ENCODE measurements at places on chromosomes 3 and 15.
A peak's percentile ranks its signal among the peaks of the same experiment; 100 is the strongest.

GRCh38 chr15:41853831-41854230 is 15.2 kb downstream of the PLA2G4B start:
- DNase-seq, result no peak

DNA sequence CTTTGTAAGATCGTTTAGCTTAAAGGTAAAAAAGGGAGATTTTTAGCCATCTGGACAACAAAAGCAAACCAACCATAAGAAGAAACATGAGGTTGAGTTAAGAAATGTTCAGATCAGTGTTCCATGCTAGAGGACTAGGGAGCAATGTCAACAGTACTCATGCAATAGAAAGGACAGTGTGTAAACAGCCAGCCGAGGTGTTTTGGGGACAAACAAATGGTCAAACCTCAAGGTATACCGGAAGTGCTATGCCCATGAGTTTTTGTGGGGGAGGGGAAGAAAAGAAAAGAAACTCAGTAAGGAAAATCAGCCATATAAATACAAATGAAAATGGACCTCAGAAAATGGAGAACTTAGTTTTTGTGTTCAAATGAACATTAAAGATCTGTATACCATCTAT is 289.5 kb upstream of the GRM7 start:
- no peak for DNase-seq

- DNase-seq, result no peak
These were observed 2.3 kb downstream of the PHLDB2 start for GRCh38 chr3:111861391-111861790.

DNA sequence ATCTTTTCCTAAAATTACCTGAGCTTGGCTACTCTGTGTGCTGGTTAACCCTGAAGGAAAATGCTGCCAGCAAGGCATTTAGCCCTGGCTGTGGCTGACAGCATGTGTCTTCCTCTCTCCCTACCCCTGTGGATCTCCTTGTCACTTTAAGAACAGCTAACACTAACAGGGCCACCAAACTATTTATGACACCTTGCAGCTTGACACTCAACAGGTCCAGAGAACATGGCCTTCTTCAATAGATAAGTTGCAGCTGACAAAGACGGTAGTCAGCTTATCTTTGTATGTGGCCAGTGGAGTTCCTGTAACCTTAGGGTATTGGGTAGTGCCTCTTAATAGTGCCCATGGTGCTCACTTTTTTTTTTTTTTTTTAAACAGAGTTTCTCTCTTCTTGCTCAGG is 32.0 kb upstream of the COPB2 start:
- DNase-seq, result no peak

DNA sequence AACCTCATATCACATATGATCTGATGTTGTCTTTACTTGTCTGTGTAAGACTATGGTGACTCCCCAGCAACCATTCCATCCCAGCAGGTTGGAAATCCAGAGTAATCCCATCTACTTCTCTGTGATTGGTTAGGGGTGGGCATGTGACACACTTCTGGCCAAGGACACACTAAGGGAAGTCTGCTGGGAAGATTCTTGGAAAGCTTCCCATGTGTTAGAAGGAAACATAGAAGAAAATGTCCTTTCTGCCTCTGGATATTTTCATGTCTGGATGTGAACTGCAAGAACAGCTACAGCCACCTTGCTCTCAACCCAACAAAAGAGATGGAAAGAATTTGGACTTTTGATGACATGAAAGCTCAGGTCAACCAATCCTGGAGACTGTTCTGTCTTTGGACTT is 2.6 kb upstream of the UBE2Q2 start:
- DNase-seq, result no peak

GRCh38 chr3:194184265-194184751 is 48.4 kb downstream of the HES1 start:
- no peak for DNase-seq

- no peak for DNase-seq
These were observed 33.4 kb downstream of the OSBPL10 start for GRCh38 chr3:31947671-31948091.

DNA sequence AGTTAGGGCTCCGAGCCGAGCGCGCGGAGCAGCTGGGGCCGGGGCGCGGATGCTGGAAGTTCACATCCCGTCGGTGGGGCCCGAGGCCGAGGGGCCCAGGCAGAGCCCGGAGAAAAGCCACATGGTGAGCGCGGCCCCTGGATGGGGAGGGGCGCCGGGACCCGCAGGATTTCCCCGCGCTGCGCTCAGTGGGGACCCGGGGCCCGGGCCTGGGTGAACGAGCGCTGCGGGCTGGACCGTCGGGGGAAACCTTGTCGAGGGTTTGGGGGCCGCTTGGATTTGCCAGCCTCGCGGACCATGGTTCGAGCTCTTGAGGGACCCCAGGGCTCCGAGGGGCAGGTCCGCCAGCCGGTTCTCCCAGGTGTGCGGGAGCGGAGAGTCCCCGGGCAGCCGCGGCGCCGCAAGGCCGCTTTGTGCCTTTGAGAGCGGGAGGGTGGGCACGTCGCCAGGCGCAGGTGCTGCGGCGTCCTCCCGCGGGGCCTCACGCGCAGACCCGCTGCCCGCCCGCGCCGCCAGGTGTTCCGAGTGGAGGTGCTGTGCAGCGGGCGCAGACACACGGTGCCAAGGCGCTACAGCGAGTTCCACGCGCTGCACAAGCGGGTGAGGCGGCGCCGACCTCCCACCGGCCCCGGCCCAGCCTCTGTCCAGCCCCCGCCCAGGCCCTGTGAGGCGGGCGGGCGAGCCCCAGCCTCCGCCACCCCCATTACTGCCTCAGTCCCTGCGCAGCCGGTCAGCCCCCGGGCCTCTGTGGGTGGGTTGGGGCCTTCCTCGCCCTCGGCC is at the start of gene SNX22:
SNX22 (plus strand) TSS at position 5 of the 780 bp plus-strand sequence; CDS start at position 50, 45 bp downstream.
- peak; percentile 20 for DNase-seq

DNA sequence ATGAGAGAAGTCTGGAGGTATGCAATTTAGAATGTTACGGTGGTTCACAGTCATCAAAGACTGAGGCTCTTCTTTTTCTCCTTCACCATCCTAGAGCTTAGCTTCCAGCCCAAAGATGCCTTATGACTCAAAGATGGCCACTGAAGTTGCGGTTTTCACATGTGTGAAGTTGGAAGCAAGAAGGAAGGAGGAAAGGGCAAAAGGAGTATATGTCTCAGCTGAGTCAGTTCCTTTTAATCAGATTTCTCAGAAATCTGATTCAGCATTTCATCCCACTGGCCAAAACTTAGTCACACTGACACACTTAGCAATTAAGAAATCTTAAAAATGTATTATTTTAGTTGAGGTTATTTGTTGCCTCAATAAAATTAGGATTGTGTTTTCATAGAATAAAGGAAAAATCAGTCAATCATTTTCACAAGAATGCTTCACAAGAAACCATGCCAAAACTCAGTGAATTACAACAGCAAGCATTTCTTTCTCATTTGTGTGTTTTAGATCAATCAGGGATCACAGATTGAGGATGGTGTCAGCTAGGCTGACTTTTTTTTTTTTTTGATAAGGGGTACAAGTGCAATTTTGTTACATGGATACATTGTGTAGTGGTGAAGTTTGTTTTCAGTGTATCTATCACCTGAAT is 211.1 kb upstream of the GADL1 start:
- no peak for DNase-seq

DNA sequence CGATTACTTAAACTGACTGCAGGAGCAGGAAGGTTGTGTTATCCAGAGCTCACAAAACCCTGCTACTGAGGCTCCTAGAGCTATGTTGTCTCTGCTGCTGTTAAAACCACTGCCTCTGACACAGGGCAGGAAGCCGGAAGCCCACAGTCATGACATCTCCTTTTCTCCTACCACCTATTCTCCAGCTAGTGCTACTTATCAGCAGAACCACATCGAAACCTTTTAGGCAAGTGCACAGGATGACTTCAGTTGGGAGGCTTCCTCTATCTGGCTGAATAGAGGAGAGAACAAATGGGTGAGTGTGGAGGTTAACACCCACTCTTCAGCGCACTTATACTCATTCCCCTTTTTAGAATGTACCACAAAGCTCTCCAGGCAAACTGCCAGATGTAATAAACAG is 638.0 kb downstream of the OTOL1 start:
- no peak for DNase-seq

DNA sequence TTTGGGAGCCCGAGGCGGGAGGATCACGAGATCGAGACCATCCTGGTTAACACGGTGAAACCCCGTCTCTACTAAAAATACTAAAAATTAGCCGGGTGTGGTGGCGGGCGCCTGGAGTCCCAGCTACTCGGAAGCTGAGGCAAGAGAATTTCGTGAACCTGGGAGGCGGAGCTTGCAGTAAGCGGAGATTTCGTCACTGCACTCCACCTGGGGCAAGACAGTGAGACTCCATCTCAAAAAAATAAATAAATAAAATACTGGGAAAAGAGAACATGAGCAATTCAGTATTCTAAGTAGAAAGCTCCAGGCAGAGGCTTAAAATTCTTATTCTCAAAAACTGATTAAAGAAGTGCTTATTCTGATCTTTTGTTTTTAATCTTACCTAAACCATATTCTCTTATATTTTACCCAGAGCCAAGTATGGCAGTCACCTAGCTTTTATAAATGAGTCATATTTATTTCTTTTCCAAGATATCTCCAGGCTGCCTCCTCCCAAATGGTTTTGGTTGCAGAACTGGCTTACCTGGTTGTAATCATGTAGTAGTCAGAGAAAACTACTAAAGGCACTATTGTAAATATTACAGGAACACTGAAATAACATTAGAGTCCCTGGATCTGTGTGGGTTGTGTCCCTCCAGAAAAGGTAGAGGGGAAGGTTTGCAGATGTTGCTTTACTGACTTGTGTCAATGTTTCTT is 45.8 kb upstream of the DYNC1LI1 start:
- no peak for DNase-seq

DNA sequence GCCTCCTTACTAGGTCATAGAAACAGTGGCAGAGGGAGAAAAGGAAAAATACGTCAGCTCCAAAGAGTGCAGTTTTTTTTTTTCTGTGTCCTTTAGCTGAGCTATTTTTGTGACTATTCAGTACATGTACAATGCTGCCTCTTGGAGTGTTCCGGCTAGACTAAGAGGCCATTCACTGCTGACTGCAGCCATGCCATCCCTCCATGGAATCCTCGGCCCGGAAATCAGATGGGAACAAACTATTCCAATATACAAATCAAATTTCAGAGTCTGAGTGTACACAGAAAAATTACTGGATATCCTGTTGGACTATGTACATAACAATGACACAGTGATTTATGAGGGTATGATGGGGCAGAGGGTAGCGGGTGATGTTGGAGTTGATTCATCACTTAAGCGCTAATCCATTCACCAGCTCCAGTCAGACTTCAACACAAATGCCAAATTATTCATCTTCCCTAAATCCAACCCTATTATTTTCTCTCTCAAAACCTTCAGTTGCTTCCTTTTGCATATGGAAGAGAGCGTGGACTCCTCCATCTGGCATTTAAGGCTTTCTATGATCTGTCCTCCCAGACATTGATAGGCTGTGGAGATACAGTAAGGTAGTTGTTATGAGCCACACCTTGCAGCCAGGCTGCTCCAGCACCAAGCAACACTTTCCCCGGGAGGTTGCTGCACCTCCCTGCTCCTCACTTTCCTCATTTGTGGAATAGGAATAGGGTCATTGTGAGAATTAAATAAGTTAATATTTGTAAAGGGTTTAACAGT is 109.1 kb downstream of the LPP start:
- DNase-seq, result no peak

GRCh38 chr3:10907262-10907661 is 85.3 kb upstream of the SLC6A1 start:
- DNase-seq, result no peak

DNA sequence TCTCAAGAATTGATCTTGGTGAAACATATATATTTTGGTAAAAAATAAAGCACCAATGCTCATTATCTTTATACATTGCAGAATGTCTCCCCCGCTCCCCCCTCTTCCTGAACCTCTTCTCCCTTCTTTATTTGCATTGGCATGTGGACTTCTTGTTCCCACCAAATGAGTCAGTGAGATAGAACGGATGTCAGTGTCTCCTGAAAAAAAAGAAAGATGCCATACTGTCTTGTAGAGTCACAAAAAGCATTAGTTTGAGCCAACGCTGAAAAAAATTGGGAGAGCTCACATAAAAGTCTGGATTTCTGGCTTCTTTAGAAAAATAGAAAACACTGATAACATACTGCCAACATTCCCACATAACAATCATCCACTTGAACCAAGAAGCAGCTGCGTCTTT is 32.0 kb upstream of the STXBP5L start:
- no peak for DNase-seq

- DNase-seq, result no peak
These were observed 196.3 kb downstream of the DTWD1 start for GRCh38 chr15:49817100-49817499.

- DNase-seq, result no peak
These were observed 57.8 kb upstream of the TBC1D5 start for GRCh38 chr3:17800232-17800631.

- no peak for DNase-seq
These were observed 505.1 kb downstream of the MECOM start for GRCh38 chr3:169158379-169158778.

GRCh38 chr15:64480891-64481290 is 20.5 kb downstream of the ZNF609 start:
- no peak for DNase-seq

DNA sequence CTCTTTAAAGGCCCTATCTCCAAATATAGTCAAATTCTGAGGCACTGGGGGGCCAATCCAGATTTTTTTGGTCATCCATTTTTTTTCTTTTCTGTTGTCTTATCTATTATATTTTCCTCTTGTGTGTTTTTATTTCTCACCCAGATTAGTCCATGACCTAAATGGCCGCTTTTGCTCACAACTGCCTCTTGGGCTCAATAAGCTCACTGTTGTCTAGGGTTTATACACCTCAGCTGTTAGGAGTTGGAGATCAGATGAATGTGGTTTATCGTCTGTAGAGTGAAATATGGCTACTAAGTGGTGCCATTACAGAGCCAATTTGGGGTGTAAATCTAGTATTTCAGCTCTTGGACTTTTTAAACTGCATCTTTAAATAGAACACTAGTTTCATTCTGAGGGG is 173.3 kb downstream of the GHSR start:
- no peak for DNase-seq

DNA sequence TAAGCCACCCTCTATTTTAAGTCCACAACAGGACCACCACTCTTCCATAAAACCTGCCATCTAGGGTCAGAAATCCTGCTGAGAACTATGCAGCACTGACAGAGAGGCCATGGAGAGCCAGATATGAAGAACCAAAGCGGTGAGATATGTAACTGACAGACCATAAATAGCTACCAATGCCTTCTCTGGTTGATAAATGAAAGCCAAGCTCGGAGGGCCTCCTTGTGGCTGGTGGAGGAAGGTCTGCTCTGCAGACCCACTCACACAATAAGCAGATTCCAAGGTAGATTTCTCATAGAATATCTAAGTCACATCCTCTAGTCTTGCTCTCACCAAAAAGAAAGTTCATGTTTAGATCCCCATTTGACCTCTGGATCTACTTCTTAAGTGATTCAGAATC is 38.9 kb downstream of the RYK start:
- no peak for DNase-seq

GRCh38 chr15:83734487-83734886 is 80.6 kb downstream of the ADAMTSL3 start:
- no peak for DNase-seq

- no peak for DNase-seq
These were observed 6.3 kb downstream of the PIGZ start for GRCh38 chr3:196962108-196962929.

GRCh38 chr15:78263907-78264303 is 457 bp upstream of the DNAJA4 start:
- no peak for DNase-seq

- no peak for DNase-seq
These were observed 673.4 kb upstream of the CBLB start for GRCh38 chr3:106542101-106542769.
